ENCODE measurements at places on chromosomes 5 and 9.

GRCh38 chr9:128421482-128421996 is 882 bp downstream of the CERCAM start:
- no peak for DNase-seq

- no peak for DNase-seq
These were observed 26.8 kb downstream of the CEP78 start for GRCh38 chr9:78262655-78263054.

DNA sequence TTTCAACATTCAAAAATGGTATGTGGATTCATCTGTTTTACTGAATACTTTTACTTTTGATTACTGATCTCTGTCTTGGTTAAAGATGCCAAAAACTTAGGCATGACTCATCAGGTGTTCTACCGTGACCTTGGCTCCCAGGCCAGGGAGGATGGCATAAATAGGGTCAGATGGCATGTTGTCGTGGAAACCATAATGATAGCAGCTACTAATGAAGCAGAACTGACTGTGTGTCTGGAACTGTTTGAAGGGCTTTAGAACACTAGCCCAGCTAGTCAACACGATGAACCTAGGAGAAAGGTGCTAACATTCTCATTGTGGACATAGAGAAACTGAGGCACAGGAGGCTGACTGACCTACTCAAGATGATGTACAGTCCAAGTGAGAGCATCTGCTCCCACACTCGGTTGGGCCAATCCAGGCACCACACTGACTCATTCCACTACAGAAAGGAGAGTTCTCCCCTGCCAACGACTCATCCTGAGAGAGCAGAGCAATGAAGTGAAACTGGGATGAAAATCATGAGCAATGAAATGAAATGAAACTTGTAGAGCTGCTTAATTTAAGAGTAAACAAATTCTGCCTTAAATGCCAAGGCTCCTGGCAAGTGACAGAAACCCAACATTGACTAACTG is 116.0 kb downstream of the TENT4A start:
- no peak for DNase-seq

- peak; percentile 41 for DNase-seq
These were observed 2.3 kb upstream of the PAX5 start for GRCh38 chr9:37036371-37036775.

- DNase-seq, result peak; percentile 85
These were observed 47.5 kb downstream of the DAB2IP start for GRCh38 chr9:121698627-121699570.

- DNase-seq, result no peak
These were observed 35.3 kb downstream of the ABCA1 start for GRCh38 chr9:104892701-104893100.

- DNase-seq, result peak; percentile 90
These were observed 10.4 kb downstream of the AMACR start for GRCh38 chr5:33997331-33997983.

DNA sequence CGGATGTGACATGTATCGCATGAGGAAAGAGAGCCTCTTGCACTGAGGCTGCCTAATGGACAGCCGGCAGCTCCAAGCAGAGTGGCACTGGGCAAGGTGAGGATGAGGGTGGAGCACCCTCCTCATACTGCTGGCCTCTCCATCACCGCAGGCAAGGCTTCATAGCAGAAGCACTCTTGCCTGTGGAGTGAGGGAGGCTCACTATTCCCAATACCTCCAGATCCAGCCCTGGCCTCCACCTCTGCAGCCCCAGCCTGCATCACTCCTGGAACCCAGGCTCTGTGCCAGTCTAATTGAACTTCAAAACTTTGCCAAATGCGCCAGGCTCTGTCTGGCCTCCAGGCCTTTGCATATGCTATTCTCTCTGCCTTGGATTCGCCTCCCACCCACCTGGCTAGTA is 29.7 kb upstream of the ARAP3 start:
- DNase-seq, result no peak

GRCh38 chr5:138981586-138981985 is 106.5 kb upstream of the LRRTM2 start:
- no peak for DNase-seq

- DNase-seq, result no peak
These were observed 13.2 kb downstream of the ZFAND5 start for GRCh38 chr9:72351538-72352453.

- DNase-seq, result no peak
These were observed 15.4 kb downstream of the CCNJL start for GRCh38 chr5:160297004-160297403.

GRCh38 chr5:154038707-154039457 is at the start of the genes FAM114A2 and MFAP3:
Gene FAM114A2, minus strand, starts transcription at chr5:154038910. Its CDS starts 3,957 bp downstream, at chr5:154034953.
Gene MFAP3, plus strand, starts transcription at chr5:154038967. Its CDS starts 10,756 bp downstream, at chr5:154049723.
- DNase-seq, result peak; percentile 91
